ENCODE measurements at places on chromosomes 7 and 10.

DNA sequence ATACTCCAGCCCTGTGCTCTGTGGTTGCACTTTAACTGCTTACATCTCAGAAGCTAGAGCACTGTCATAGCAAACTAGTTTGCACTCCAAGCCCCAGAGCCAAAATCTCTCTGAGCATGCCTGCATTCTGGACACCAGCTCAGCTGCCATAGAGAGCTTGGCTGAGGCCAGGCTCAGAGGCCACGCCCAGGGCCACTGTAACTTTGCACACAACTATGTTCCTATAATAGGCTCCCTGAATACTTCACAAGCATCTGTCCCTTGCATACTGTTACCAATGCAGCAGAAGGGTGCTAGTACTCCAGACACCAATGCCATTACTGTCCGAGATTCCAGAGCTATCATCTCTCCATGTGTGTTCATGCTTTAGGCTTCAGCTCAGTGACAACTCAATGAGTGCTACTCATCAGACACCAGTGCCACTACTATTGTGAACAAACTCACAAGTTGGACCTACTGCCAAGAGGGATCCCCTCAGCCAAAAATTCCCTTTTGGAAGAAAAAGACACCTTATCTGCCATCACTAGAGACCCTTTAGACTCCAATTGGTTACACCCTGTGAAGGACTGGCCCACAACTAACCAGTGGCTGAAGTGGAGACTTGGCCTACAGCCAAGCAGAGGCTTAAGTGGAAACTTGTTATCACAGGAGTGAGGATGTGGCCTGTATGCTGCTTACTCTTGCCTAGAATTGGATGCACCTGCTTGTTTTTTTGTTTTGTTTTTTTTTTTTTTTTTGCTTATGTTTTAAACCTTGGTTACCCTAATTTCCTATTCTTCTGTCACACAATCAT is 211.6 kb upstream of the MAGI2 start:
- no peak for DNase-seq

DNA sequence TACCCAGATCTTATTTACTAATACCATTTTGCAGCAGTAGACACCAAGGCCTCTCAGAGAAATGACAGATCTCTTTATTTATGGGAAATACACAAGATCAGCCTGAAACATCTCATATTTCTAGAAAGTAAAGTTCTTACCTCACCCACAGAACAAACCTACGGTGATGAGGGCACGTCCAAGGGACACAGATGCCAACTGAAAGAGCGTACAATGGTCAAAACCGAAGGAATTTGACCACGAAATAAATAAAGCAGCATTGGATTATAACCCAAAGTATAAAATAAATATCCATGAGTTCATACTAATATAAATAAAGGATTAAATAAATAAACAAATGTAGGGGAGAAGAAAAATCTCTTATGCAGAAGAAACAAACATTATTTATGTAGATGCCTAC is 747.0 kb downstream of the TNS3 start:
- DNase-seq: no peak

GRCh38 chr10:81034383-81034782 is 496.7 kb downstream of the SH2D4B start:
- DNase-seq: no peak

- DNase-seq: no peak
These were observed 29.3 kb downstream of the AP3M1 start for GRCh38 chr10:74121368-74121767.

DNA sequence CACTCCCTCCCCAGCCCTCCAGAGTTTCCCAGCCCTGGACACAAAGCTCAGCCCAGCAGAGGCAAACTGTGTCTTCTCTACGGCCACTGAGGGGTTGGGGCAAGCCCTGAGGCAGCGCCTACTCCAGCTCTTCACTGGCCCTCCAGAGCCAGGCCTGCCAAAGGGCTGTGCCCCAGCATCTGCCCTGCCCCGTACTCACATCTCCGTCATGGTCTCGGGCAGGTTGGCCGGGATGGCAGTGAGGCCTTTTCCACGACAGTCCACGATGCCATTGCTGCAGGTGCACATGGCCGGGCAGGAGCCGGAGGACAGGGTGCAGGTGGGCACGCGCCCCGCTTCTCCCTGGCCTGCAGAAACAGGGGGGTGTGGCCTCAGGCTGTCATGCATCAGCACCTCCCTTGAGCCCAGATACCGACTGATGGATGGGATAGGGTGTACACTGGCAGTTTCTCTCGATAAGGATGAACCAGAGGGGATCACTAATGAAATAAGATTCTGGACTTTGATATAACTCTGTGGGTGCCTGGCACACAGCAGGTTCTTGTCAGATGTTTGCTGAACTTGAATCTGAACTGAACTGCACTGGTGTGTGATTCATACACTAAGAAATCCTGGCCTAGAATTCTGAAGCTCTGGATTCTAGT is 125.2 kb downstream of the SLIT1 start:
- DNase-seq: no peak

DNA sequence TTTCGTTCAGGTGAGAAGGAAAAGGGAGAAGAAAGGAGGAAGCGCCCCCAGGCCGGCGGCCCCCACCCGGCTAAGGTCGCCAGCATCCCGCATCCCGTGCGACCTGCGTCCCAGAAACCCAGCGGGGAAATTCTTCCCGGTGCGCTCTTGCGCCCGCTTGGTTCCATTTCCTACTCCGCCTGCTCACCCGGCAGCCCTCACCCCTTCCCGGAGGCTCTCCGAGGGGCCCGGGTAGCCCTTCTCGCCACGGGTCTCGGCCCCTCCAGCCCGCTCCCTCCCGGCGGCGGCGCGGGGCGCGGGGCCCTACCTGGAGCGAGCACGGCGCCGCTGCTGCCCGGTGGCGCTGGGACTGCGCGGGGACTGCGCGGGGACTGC is at the start of gene PRKCQ:
Gene PRKCQ, minus strand, starts transcription at position 373 of the 375 bp plus-strand sequence. CDS start 65,141 bp downstream, outside the sequence.
- DNase-seq: no peak

GRCh38 chr7:105678811-105679495 is 97.7 kb upstream of the EFCAB10 start:
- DNase-seq: peak; percentile 73

DNA sequence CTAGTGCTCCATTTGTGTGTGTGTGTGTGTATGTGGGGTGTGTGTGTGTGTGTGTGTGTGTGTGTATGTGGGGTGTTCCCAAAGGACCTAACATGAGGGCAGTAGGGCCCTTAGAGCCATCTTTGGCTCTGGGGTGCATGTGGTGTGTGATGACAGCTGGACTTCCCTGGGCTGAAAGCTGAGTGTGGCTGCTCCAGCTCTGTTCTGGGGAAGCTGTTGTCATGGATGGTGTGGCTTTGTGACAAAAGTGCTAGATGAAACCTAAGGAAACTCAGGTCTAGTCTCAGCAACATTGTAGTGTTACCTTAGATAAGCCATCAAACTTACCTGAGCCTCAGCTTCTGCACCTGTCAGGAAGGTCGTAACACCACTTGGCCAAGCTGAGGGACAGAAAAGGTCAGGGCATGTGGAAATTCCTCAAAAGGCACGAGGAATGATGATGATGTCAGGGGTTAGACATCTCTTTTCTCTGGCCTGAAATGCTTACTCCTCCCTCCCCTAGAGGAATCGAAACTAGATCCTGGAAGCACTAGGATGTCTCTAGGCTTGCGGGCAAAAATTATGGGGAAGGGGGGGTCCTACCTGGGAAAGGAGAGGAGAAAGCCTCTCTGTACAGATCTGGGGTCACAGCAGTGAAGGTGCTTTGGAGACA is 115.4 kb downstream of the RPS24 start:
- DNase-seq: peak; percentile 72

- DNase-seq: no peak
These were observed 110.7 kb downstream of the INHBA start for GRCh38 chr7:41592236-41592635.

DNA sequence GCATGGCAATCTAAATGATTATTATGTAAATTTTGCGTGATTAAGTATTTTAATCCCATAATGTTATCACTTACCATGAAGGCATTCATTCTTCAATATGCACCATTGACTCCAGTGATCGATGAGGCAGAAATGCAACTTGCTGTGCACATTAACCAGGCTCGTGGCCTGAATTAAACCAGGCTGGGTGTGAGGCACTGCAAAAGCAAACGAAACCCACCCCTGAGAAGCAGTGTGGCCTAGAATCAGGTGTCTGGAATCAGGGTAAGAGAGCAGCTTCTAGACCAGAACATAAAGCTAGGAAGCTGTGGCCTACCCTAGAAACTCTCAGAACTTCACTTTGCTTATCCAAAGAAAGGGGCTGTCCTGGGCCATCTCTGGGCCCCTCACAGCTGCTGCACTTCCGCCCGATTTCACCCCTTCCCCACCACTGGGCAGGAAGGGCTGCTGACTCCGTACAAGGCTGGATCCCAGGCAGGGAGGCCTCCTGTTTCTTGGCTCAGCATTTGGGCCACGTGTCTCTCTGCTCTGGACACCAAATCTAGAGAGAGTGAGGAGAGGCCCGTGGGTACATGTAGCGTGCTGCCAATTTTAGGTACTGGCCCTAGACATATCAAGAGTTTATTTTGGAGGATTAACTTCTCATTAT is 4.4 kb downstream of the PTPRE start:
- DNase-seq: no peak

- DNase-seq: no peak
These were observed 177.0 kb downstream of the SND1 start for GRCh38 chr7:127828843-127829500.

- DNase-seq: no peak
These were observed 63.9 kb upstream of the LOXL4 start for GRCh38 chr10:98331885-98332284.

DNA sequence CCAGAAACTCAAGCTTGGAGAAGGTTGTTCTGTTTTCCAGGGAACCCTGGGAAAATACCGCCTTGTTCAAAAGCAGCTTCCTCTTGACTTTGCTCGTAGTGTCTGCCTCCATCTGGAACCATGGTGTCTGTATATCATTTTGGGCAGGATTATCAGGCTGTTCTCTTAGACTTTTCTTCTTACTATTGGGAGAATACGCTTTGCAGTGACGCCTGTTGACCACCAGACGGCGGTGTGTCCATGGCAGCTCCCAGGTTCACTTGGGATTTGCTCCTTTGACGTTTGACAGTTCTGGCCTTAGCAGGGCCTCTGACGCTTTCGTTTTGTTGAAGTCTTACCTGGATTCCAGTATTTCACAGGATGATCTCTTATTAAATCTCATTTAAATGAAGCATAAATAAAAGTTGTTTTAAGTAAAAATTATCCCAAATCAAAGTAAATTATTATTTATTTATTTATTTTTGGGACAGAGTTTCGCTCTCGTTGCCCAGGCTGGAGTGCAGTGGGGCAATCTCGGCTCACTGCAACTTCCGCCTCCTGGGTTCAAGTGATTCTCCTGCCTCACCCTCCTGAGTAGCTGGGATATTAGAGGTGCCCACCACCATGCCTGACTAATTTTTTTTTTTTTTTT is 41.8 kb upstream of the GJD4 start:
- DNase-seq: peak; percentile 73

GRCh38 chr10:123860856-123861255 is 30.8 kb downstream of the CPXM2 start:
- no peak for DNase-seq

DNA sequence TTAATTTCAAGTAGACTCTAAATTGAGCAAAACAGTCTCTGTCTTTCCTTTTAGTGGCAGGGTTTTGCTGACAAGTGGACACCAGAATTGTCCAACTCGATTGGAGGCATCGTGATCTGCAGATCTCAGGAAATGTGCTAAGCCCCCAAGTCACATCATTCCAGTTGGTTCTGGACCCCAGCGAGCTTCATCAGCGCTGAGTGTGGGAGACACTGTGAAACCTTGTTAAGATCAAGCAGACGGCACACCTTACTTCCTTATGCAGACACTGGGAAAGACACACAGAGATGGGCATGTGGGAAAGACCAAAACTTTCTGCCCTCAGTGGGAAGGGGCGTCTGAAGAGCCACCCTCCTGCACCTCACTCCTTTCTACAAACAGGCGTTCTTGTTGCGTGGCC is 440.8 kb downstream of the GLRX3 start:
- DNase-seq: no peak
